ENCODE measurements at places on chromosomes 7 and 10.

- no peak for DNase-seq
These were observed 144.9 kb upstream of the AHR start for GRCh38 chr7:17153536-17153935.

DNA sequence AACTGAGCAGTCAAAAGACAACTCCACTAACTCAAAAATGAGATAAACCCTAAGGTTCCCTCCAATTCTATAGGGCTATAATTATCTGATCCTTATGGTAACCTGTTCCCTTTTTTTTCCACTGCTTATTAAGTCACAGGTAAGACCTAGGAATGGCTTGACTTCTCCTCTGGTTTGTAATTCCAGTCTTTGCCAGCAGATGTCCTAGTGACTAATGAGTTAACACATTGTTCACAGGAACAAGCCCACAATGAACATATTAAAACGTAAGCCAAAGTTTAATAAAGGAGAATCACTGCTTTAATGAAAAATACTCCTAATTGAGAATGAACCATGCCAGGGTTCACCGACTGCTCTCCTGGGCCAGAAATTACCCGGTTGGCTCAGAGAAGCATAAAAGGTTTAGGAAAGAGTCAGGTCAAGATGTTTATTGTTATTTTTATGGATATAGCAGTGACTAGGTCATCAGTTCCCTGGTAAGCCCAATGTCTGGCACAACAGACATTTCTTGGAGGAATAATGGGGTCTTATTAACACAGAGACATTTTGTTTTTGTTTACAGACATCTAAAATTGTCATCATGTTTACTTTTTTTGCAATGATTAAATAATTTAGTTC is 120.1 kb downstream of the ELAPOR2 start:
- peak; percentile 60 for DNase-seq

DNA sequence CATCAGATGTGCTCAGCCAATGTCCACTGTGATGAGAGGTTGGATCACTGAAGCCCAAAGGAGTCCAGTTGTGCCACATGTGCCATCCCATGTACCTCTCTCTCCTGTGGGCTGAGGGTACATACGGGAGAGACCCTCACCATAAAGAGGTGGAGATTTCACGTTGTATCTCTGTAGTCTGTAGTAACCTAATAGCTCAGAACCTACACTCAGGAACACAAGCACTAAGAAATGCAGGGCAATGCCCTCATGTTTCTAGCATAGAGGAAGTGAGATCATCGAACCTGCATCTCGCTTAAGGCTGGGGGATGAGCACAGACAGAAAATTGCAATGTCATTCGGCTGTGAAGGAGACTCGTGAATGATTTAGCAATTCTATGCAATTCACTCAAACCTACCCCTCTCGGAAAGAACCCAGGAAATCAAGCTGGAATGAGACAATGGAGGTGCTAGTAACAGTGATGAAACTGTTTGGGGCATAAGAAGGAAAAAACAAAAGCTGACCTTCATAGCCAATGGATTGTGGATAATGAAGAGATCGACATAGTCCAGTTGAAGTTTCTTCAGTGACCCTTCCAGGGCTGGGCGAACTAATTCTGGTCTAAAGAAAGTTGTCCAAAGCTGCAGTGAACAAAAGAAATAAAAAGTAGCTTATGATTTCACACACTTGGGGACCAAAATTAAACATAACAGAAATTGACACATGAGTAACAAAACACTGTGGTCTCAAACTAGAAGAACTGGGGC is 80.3 kb upstream of the UCN3 start:
- DNase-seq = no peak

DNA sequence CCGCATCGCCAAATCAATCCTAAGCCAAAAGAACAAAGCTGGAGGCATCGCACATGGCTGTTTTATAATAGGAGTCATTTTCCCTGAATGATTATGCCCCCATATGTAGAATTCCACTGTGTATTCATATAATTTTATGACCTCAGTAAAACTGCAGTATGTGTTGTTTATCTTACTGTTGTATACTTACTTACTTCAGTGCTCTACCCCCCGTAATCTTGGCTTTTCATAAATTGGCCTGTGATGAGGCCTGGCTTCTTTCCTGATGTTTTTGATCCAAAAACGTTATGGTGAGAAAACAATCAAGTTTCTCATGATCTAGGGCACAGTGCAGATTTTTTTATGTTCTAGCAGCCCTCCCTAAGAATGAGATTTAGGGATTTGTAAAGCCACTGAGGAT is 306.4 kb upstream of the FZD1 start:
- DNase-seq = no peak

DNA sequence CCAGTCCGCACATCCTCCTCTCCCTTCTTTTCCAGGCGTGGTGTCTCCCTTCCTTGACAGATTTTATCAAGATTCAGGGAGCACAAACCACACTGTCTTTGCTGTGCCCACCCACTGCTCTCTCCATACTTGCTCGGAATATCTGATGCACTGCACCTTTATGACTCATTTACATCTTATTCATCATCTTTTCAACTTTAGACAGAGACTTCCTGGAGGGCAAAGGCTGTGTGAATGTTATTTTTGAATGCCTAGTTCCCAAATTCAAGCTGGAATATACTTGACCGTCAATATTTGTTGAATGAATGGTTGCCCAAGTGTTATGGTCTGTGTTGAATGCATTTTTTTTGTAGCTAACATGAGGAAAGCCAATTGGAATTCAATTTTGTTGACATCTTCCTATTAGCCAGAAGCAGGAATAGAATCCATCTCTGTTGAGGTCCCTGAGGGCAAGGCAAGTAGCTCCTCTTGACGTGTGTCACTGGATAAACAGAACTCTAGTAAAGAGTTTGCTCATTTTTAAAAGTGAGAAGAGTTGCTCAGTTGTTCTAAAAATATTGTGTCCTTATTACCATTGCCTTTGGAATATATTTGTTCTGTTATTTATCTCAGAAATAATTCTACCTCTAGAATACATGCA is 95.0 kb downstream of the KLF6 start:
- DNase-seq = no peak

DNA sequence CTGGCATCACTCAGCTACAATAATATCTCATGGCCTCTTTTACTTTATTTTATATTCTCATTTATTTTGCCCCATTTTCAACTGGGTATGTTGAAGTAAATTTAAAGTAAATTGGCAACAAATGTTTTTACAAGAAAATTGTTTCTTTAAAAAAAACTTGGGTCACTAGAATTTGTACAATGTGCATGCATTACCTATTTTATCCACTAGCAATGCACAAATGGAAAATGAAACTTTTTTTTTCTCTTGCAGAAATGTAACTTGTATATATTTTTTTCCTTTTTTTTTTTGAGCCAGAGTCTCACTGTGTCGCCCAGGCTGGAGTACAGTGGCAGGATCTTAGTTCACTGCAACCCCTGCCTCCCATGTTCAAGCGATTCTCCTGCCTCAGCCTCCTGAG is 10.3 kb upstream of the H2AZ2 start:
- DNase-seq = no peak

DNA sequence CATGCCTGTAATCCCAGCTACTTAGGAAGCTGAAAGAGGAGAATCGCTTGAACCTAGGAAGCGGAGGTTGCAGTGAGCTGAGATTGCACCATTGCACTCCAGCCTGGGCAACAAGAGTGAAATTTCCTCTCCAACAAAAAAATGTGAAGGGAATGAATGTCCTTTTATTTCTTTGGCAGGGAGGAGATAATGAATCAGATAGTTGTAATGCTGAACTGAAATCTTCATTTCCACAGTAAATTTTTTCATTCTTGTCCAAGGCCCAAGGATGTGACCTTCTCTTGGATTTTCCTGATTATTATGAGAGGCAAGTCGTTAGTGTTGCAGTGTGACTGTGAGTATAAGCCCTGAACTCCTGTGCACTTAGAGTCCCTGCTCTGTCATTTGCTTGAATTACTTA is 13.6 kb downstream of the STAMBPL1 start:
- no peak for DNase-seq

Data from COR-L47 (cell line).